ENCODE measurements at places on chromosomes 6 and 20.

- peak; percentile 46 for DNase-seq
These were observed 29.5 kb downstream of the CDYL start for GRCh38 chr6:4805553-4806336.

DNA sequence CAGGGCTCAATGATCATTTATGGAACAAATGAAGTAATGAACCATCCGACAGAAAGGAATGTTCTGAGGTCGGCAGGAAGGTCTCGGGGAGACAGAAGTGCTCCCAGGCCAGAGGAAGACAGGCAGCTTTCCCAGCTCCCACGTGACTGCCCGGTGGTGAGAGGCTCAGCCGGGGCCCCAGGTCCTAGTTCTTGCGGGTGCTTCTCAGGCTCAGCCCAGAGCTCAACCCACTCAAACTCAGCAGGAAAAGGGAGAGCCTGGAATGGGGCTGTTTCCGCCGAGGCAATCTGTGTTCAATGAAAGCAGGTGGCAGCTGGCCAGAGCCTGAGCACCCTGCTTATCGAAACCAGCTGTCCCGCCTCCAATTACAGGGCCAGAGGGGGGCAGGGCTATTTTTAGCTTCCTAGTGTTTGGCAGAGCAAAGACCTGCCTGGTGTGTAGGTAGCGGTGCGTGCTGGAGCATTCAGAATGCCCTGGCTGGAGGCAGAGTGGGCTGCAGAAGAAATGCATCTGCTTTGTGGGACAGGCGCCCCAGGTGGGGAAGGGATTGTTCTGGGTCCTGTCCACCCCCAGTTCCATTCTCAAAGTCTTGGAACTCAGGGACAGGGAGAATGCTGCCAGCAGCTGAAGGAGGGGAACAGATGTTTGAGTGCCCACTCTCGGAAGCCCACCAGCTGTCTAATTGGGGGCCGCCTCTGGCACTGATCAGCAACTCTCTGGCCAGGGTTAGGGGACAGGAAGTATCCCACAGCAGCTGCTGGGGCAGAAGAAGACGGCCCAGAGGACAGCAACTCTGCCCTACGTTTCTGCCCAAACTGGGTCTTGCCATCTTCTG, 145.1 kb downstream of the PREX1 start:
- DNase-seq, result peak; percentile 52

GRCh38 chr6:162404951-162405350, 322.6 kb downstream of the PRKN start:
- DNase-seq, result no peak

DNA sequence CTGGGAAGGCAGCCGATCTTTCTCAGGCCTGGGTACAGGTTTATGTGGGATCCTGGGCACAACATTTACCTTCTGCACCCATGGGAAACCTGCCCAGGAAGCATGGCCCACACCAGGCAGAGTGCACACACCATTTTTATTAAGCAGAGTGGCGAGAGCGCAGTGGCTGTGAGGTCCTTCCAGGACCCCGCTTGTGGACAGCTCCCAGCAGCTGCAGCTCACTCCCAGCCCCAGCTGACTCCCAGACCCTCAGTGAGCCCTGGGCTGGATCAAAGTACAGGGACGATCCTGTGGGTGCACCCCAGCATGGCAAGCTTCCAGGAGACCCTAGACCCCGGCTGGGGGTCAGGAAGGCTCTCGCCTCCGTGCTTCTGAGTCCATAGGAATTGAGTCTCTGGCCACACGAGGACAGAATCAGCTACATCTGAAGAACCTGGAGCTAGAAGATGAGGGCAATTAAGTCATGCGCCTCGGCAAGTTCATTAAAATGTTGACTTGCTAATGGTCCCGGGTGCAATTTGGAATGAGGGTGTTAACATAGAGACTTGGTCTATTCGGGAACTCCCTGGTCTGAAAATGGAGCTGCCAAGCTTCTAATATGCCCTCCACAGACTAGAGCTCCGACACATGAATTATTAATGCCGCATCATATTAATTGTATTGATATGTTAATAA, 65.4 kb upstream of the SLCO4A1 start:
- DNase-seq, result no peak

DNA sequence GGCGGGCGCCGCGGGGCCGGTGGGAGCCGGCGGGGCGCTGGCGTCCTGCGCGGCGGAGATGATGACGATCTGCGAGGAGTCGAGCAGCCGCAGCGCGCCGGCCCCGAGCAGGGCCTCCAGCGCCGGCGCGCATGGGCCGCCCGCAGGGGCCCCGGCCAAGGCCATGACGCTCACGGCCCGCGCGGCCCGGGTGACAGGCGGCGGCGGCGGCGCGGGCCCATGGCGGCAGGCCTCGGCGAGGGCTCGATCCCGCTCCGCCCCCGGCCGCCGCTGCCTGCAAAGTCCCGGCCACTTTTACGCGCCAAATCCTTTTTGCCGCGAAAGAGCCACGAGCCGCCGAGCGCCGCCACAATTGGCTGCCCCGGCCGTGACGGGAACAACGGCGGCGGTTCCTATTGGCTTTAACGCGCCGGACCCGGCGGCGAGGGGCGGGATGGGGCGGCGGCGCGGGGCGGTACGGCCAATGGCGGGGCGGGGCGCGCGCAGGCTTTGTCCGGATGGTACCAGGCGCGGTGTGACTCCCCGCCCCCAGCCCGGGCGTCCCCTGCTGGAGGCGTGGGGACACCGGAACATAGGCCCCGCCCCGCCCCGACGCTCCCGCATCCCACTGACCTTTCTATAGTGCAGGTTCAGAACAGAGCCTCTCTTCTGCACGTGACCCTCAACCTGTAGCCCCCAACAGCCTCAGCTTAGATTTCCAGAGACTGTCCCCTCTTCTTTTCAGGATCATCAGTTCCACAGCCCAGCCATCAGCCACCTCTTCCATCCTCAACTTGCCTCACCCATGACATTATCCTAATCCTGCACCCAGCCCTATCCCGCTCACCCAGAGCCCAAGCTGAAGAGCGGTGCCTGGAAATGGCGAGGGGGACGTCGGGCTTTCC, at the start of gene E2F1:
Gene E2F1, minus strand, starts transcription at position 286 of the 884 bp plus-strand sequence. Its CDS starts 121 bp downstream, at position 165.
- DNase-seq, result peak; percentile 93

- no peak for DNase-seq
These were observed 127.4 kb downstream of the C6orf118 start for GRCh38 chr6:165181951-165182414.

DNA sequence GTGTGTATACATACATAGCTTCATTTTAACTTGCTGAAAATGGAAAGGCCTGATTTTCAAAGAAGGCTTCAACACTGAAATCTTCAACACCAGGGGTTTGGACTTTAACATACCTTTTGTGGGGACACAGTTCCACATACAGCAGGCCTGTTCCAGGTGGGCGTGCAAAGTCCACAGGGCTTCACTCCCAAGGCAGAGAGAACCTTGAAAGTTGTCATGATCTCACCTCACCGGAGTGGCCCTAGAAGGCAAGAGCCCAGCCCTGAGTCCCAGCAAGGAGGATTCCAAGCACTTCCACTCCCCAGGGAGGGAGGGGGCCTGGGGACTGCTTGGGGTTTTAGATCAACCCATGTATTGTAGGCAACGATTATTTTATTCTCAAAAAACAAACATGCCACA, 47.2 kb downstream of the TMEM242 start:
- DNase-seq, result no peak

DNA sequence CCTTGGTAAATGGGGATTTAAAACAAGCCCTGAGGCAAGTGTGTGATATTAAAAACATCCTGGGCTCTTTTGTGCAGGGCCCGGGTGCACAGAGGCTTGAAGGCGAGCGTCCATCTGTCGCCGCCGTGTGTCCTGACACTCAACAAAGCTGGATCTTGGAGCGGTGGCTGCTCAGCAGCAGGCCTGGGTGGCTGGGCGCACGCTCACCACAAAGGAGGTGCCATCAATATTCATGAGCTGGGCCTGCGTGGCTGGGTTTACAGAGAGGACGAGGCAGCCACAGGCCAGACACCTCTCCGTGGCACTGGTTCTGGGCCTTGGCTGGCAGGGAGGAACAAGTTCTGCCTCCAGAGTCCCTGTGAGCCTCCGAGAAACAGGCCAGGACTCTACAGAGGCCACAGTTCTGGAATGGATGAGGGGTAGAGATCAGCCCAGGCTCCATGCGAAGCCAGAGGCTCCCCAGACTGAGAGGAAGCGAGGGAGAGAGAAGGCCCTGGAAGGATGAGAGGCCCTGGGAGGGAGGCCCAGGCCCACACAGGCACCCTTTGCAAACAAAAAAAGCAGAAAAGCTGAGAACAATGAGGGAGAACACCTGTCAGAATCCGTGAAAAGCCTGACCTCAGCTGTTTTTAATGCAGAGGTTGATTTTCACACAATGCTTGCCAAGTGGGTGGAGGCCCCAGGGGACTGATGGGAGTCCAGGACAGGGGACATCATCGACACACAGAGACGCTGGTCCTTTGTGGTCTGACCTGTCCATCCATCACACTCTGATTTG, 21.9 kb downstream of the BHLHE23 start:
- no peak for DNase-seq

- peak; percentile 86 for DNase-seq
These were observed 41.9 kb upstream of the HFE start for GRCh38 chr6:26045065-26045927.

DNA sequence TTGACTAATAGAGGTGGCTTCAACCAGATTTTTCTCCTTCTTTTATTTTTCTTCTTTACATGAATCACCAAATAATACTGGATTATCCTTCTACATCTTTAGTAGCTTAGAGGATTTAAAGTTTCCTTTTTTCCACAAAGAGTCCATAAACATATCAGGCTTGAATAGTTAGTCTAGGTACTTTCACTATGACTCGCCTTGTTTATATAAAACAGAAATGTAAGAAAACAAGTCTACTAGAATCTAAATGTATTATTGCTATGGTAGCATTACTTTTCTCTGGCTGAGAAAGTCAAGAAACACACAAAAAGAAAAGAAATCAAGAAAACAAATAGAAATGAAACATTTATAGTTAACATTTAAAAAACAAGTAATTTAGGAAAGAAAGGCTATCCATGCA, 215.2 kb downstream of the PTPRK start:
- DNase-seq, result no peak

GRCh38 chr6:135901774-135902524, 50.4 kb downstream of the PDE7B start:
- DNase-seq, result no peak

GRCh38 chr6:53065266-53066076, at the start of gene FBXO9:
Gene FBXO9, plus strand, starts transcription at chr6:53065404. Its CDS starts 386 bp downstream, at chr6:53065790.
- peak; percentile 62 for DNase-seq

GRCh38 chr6:79607000-79607399, 24.1 kb upstream of the SH3BGRL2 start:
- DNase-seq, result no peak

- DNase-seq, result no peak
These were observed 60.8 kb downstream of the TGM2 start for GRCh38 chr20:38104285-38104684.

- no peak for DNase-seq
These were observed 27.1 kb downstream of the SAMHD1 start for GRCh38 chr20:36924167-36925045.

- DNase-seq, result no peak
These were observed 1229.5 kb upstream of the MAP3K7 start for GRCh38 chr6:91816335-91816734.

- DNase-seq, result peak; percentile 80
These were observed 57.4 kb upstream of the BMP2 start for GRCh38 chr20:6709910-6710595.

- DNase-seq, result no peak
These were observed 356.9 kb downstream of the ARHGAP18 start for GRCh38 chr6:129353067-129353466.

DNA sequence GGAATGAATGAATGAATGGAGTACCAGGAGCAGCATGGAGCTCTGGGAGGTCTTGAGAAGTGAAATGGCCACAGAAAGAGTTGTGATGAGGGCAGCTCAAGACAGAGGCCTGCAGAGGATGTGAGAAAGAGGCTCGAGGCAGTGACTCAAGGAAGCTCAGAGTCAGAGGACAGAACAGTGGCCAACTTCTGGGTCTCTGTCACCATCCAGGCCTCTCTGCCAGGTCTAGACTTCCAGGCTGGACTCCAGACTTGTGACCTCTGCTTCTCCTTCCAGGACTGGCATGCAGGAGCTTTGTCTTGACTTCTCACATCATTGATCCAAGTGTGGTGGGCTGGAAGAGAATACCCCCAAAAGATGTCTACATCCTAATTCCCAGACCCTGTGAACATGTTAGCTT, 119.8 kb downstream of the TOX2 start:
- DNase-seq, result no peak

GRCh38 chr20:50450881-50451752, 59.1 kb upstream of the PTPN1 start:
- DNase-seq, result peak; percentile 67

- DNase-seq, result no peak
These were observed 297.3 kb upstream of the IRAK1BP1 start for GRCh38 chr6:78570044-78570443.

- DNase-seq, result no peak
These were observed 16.4 kb downstream of the DSTN start for GRCh38 chr20:17586250-17586649.

GRCh38 chr6:115896538-115897129, 164.1 kb downstream of the FRK start:
- DNase-seq, result no peak

GRCh38 chr20:49432550-49432949, 49.9 kb downstream of the KCNB1 start:
- no peak for DNase-seq

- DNase-seq, result peak; percentile 5
These were observed 51.1 kb downstream of the GGTLC1 start for GRCh38 chr20:23937303-23938117.

DNA sequence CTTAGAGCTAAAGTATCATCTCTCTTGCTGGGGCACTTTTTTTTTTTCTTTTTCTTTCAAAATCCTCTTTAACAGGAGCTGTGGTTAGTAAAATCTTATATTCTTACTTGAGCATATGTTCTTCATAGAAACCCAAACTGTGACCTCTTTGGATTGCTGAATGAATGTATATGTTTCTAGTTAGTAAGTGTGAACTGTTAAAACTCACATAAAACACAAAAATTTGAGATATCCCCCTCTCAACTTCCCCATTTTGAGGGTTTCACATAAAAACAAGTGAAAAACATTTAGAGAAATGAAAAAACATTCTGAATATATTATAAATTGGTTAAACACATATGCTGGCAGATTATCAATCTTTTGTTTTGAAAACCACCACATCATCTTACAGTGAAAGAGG, 78.1 kb downstream of the INSM1 start:
- no peak for DNase-seq

- DNase-seq, result no peak
These were observed 13.0 kb upstream of the MRPS10 start for GRCh38 chr6:42230345-42231321.

DNA sequence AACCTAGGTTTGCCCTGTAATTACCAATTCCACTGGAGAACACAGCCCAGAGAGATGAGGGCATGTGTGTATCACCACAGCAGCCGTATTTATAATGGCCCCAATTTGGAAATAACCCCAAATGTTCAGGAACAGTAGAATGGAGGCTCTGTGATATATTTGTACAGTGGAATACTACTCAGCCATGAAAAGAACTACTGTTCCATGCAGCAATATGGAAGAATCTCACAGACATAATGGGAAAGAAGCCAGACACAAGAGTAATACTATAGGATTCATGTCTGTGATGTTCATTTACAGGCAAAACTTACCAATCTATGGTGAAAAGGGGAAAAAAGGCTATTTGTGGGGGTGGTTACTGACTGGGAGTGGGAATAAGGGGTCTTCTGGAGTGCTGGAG, 83.7 kb upstream of the TRAF3IP2 start:
- DNase-seq, result no peak

- DNase-seq, result no peak
These were observed 64.3 kb downstream of the EDN1 start for GRCh38 chr6:12354499-12354898.

- peak; percentile 74 for DNase-seq
These were observed 14.7 kb downstream of the DPPA5 start for GRCh38 chr6:73339340-73339739.
